Hematopoietic multipotent progenitor cell treated with erythropoietin and hydrocortisone succinate and interleukin-3 and kit ligand, for 4 days (in vitro differentiated cells): ENCODE measurements at places on chromosomes 4 and X.

- peak; percentile 38 for DNase-seq
Observed at GRCh38 chrX:119783026-119783425, 8.4 kb downstream of the RPL39 start.

DNA sequence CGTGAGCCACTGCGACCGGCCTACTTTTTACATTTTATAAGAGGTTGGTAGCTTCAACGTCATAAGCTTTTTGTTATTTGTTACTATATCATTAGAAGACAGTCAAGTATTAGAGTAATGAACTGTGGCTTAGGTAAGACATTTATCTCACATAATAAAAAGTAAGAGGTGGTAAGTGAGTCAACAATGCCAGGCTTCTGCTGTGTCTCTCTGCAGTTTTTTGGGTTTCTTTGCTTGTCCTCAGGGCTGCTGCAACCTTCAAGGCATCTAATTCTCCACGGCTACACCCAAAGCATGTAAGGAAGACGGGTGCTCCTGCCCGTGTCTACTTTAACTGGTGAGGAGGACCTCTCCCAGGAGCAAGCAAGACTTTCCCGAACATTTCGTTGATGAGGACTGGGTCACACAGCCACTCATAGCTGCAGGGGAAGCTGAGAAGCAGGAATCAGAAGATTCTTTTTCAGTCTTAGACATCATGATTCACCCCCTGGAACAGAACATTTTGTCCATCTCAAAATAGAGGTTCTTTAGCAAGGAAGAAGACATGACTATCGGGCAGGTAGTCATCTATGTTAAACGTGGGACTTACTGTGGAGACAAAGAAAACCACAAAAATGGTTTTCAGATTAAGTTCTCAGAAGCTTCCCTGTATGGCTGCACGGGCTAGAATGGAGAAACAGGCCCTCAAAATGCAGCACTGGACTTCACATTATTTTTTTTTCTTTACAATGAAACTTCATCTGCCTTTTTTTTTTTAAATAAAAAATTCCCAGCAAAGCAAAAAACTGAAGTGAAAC, 13.0 kb upstream of the RHOH start:
- peak; percentile 62 for DNase-seq

DNA sequence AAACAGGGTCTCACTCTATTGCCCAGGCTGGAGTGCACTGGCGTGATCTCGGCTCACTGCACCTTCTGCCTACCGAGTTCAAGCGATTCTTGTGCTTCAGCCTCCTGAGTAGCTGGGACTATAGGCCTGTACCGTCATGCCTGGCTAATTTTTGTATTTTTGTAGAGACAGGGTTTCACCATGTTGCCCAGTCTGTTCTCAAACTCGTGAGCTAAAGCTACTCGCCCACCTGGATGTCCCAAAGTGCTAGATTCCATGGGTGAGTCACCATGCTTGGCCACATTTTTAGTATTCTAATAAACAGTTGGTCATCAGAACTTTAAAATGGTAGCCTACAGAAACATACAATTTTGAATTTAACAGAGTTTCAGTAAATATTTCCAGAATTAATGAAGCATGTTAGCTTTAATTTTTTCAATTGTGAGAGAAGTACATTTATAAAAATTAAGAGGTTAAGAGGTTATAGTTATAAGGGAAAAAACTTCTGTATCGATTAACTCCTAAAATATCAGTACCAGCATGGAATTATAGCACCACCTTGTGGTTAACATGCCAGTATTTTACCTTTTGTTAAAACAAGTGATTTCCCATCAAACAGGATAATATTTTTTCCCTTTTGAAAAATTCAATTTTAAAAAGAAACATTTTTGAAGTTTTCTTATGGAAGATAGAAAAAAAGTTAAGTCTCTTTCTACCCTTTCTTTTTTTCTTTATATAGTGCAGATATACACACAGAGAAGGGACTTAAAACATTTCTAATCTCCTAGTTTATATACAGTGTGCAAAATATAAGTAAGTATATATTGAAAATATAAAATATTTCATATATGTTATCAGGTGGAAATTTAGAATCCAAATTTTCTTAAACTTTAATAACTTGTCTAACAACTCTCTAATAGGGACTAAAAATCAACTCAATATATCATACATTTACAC, 35.4 kb downstream of the CEP44 start:
- DNase-seq = peak; percentile 59

DNA sequence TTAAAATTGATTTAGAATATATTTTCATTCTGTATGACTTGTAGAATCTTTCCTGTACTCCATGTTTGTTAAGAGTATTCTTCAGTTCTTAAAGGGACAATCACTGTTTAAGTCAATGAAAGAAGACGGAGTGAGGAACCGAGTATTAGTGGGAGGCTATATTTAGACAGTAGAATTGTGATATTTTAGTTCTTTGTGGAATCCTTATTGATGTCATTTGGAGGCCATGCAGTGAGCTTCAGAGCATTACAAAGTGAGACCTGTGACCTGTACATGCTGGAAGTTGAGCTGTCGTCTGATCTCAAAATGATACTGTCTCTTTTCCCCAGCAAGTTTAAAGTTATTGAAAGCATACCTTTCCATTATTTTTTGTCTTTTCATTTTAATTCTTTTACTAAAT, 394.7 kb downstream of the GALNTL6 start:
- no peak for DNase-seq

DNA sequence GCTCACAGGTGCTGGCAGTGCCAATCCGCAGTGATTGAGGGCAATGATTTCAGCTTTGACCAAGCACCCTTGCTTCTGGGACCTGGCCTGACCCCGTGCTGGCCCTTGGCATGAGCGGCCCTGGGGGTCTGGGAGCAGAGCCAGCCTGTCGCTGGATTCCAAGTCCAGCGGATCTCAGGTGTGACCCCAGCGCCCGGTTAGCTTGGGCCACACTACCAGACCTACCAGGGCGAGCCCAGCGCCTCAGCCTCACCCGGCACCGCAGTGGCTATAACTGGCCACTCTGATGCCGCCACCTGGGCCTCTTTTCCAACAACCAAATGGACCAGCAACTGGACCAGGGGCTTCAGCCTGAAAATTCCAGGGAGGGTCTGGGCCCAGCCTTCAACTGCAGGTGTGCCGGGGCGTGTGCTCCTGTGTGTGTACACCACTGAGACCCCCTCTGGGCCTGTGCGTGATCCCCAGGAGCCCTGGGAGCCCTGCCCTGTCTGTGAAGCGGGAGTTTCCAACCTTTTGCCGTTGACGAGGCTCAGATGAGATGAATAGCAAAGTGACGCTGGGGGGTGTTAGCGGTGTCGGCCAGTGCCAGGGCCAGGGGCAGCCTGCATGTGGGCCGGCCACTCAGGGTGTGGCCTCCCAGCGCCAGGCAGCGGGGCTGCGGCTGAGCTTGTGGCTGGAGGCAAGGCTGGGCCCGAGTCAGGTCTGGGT, 658 bp downstream of the SH3TC1 start:
- no peak for DNase-seq

DNA sequence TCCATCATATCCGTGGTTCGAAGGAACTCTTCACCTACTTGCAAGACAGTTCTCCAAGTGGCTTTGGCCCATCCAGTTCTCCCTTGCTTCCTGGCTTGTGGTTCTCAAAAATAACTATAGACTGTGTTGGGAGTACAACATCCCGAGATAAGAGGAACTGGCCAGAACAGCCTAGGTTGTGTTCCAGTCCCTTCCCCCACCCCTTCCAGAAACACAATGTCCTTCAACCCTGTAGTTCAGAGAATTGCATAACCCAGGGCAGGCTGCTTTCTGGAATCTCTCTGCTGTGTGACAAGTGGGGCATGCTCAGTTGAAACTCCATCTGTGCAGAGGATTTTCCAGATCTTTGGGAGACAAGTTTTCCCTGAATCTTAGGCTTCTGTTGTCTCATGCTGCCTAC, 206.5 kb downstream of the PCDH10 start:
- no peak for DNase-seq

- DNase-seq = peak; percentile 92
Observed at GRCh38 chr4:139266583-139267257, 13.3 kb downstream of the MGARP start.

- no peak for DNase-seq
Observed at GRCh38 chrX:136138939-136139338, 8.4 kb upstream of the FHL1 start.

DNA sequence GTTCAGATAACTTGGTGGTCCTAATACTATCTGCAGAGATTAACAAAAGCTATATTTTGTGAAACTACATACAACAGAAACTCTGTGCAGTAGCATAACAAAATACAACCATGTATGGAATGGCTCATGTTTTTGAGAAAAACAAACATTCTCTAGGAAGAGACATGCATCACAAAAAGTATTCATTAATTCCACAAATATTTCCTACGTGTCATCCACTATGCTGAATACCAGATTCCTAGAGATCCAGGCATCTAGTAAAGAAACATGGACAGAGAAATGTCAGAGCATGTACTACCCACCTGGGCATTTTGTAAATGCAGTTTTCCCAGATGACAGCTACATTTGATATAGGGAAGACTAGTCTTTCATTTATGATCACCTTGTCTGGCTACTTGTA, 248.1 kb downstream of the OPHN1 start:
- no peak for DNase-seq

DNA sequence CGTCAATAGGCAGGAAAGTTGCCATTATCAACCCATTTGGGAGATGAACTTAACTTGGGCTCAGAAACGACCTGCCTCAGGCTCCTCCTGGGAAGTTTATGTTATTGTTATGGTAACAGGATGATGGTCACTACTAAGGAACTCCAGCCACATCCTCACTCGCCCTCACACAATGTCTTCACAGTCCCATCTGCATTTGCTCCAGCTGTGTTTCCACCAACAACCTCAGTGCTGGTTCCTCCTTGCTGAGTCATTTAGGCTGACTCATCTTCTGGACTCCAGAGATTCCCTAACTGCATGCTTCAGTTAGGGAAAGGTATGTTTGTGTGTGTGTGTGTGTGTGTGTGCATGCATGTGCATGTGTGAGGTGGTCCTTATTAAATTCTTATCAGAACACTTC, 293.4 kb upstream of the BOD1L1 start:
- peak; percentile 33 for DNase-seq

GRCh38 chr4:83316459-83317165, 18.0 kb downstream of the HPSE start:
- DNase-seq = peak; percentile 52
